ENCODE measurements at places on chromosomes 1 and 21. TPM values are rescaled to one million over a fixed set of nuclear protein-coding genes. Genes with fewer than 3 reads are reported as not detected.

GRCh38 chr1:81834921-81835698 is 34.4 kb downstream of the ADGRL2 start:
- DNase-seq = no peak

GRCh38 chr1:233105225-233105624 is 154.8 kb downstream of the NTPCR start:
- no peak for DNase-seq

DNA sequence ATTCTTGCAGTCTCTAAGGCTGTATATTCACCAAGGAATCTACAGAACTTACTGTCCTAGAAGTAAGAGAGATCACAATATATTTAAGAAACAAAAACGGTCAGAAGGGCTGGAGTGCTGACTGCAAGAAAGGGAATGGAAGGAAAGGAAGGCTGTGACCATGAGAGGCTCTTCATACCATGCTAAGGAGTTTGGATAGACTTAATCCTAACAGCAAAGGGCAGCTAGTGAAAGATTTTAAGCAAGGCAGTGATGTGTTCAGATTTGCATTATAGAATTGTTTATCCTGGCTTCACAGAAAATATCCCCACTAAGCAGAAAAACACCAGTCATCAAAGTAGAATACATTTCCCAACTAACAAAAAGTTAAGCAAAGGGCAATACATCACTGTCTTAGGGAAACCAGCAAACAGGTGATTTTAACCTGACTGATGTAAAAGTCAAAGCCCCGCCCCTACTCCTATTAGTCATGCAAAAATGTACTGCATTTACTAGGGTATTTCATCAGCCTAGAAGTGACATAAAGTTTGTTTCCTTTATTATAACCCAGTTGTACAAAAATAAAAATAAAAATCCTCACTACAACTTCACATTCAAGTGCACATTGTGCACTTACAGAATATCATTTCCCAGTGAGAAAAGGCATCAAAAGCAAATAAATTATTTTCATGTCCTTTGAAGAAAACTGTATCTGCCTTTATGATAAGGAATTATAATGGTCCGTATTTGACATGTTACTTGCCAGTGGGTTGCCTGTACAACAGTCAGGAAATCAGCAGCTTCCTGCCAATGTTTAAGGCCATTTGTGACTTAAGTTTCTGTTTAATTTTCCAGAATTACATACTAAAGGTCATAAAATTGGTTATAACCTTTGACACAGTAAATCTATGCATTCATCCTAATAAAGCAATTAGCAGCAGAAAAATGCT is 17.2 kb downstream of the JAK1 start:
- no peak for DNase-seq

- DNase-seq = peak; percentile 79
These were observed 857.4 kb downstream of the USP25 start for GRCh38 chr21:16587141-16587581.

DNA sequence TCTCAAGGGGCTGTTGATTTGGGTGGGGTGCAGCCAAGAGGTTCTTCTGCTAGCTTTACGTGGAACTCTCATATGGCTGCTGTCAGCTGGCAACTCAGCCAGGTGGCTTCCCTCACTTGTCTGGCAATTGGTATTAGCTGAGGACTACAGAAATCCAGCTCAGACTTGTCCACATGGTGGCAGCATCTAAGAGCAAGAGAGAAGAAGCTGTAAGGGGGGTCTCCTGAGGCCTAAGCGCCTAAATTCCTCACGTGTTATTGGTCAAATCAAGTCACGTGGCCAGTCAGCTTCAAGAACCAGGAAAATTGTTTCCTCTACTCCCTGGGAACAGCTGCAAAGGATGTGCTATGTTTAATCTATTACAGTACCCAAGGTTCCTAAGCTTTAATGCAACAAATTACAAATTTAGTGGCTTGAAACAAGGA is 4.2 kb upstream of the DYRK3 start:
- DNase-seq = no peak

DNA sequence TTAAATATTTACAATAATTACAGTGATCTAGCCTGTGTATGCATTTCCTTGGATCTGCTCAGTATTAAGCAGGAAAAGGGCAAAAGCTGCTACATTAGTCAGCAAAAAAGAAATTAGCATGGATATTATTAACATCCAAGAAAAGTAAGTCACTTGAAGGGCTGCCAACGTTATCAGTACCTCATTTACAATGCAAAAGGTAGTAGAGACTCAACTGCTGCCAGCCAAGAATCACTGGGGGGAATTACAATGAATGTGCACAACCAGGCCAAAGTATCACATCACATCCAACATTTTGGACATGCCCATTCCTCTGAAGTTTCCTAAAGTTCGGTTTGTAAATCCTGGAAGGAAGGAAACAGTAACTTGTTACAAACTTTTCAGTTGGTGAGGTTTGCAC is 1.9 kb downstream of the CNN3 start:
- DNase-seq = no peak

DNA sequence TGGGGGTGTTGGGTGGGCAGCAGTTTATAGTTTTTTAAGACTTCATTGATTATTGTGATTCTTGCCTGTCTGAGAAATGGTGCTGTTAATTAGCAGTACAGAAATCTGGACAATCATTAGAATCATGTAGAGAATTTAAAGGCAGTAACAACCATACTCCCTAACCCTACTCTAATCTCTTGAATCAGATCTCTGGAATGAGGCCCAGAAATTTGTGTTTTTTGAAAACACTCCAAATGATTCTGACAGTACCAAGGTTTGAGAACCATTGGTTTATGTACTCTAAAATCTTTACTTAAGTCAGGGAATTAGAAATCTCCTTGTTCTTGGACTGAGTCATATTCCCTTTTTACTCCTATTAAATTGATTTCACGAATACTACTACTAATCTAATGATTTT is 24.0 kb downstream of the FNBP1L start:
- DNase-seq = no peak

- DNase-seq = no peak
These were observed 10.2 kb upstream of the PLXNA2 start for GRCh38 chr1:208254376-208254775.

DNA sequence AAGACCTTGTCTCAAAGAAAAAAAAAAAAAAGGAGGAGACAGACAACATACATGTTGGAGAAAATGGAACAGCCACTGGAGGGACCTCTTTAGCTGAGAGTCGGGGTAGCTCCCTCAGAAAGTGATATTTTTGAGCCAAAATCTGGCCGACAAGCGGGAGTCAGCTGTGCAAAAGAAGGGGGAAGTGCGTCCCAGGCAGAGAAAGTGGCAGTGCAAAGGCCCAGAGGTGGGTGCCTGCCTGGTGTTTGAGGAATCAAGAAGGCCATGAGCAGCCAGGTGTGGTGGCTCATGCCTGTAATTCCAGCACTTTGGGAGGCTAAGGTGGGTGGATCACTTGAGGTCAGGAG is 6.1 kb upstream of the CROCC start:
- peak; percentile 80 for DNase-seq

DNA sequence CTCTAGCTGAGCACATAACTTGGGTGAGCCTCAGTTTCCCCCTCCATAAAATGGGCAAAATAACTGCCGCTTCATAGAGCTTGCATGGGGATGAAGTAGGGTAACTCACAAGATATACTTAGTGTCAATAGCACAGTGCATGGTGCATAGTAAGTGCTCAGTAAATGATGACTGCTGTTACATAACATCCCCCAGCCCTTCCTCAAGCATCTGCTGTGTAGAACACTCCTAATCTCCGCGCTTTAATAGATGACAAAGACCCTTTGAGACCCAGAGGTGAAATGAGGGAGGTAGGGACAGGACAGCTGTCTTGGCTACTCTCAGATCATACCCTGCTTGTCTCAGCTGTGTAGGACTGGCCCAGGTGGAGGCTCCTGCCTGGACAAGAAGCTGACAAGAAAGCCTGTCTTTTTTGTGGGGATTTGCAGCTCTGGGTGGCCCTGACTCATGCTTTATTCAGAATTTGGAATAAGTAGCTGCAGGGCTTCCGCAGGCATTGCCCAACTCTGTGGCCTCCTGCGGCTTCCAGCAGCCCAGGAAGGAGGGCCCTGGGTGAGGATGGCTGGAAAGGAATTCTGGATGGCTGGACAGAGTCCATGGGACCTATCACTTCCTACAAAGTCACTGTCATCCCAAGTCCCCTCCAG is 20.7 kb upstream of the PADI4 start:
- DNase-seq = no peak

- no peak for DNase-seq
These were observed 1662.4 kb upstream of the B3GALT2 start for GRCh38 chr1:194848846-194849245.

DNA sequence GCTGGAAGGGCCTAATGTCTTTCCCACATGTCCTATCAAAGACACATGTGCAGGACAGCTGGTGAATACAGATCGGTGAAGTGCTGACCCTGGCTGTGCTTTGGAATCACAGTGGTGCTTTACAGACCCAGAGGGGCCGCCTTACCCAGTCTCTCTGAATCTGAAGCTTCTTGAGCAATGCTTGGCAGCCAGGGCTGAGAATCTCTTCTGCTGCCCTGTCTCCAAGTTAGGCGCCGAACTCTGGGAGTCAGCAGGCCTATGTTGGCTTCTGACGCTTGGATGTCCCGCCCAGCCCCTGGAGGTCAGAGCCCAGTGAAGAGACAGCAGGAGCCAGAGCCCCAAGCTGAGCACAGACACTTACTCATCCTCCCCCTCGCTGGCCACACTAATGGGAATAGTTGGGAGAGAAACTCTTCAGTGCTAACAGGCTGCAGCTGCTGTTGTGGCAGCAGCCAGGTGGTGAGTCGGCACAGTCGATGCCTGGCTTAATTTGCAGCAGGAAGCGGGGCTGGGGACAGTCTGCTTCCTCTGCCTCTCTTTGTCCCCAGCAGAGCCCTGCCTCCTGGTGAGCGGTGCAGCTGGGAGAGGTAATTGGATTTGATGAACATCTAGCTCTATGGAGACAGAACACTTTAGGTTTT is 68.1 kb downstream of the URB2 start:
- DNase-seq = peak; percentile 93

DNA sequence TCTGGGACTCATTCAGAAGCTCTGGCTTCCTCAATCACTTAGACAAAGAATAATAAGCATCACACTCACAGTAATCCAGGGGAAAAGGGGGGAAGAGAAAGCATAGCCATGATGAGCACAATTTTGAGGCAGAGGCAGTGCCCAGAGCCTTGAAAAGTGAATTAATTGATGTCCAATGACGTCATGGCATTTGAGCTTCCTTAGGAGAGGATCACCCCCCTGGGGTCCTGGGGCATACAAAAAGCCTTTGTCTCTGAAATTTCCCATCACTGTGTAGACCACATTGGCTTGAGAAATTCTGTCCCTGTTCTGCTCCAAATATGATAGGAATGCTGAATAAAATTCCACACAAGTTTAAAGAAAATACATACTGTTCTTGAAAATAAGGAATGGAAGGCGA is 84.3 kb upstream of the COA6 start:
- DNase-seq = no peak

The C1orf198 gene
- 79.5 TPM for total RNA-seq

The PTGER3 gene
- 23.1 TPM for total RNA-seq

The C1orf185 gene
- total RNA-seq = not detected

The TNFRSF18 gene
- total RNA-seq = 0.93 TPM

The C1orf105 gene
- not detected for total RNA-seq

The GNL2 gene
- total RNA-seq = 40.0 TPM

The SHISAL2A gene
- total RNA-seq = 0.14 TPM

Data from posterior vena cava (tissue), 2 donors.